Activated CD4-positive, alpha-beta T cell treated with anti-CD3 and anti-CD28 coated beads, Interleukin-2, amount 10 ng/mL, durations not matched to agents 7 days and 5 days (primary cell): ENCODE measurements at places on chromosomes 1 and 21. TPM values are rescaled to one million over a fixed set of nuclear protein-coding genes. Genes with fewer than 3 reads are reported as not detected.
A peak's percentile ranks its signal among the peaks of the same experiment; 100 is the strongest.

ADSS2 gene
- total RNA-seq: 51.7 TPM

DNA sequence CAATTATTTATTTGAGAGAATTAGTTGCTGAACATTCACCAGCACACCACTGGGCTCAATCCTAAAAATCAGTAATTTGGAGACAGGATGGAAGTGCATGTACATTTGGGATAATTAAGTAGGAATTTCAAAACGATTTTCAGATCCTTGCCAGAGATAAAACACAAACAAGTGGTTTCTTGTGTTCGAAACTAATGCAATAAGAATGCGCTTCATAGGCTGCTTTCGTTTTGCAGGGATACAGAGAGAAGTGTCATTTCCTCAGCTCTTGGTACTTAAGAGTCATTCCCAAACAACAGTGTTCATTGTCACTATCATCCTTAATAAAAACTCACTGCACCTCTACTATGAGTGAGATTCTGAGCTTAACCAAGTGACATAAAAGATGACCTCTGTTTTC lies 20.6 kb upstream of the USP24 start:
- DNase-seq: no peak

SPRR2G gene
- total RNA-seq: not detected

GRCh38 chr1:45493116-45493697 lies 2.2 kb upstream of the TESK2 start:
- peak; percentile 65 for DNase-seq

GRCh38 chr21:38384675-38385426 lies 113.4 kb downstream of the ERG start:
- no peak for DNase-seq

DNA sequence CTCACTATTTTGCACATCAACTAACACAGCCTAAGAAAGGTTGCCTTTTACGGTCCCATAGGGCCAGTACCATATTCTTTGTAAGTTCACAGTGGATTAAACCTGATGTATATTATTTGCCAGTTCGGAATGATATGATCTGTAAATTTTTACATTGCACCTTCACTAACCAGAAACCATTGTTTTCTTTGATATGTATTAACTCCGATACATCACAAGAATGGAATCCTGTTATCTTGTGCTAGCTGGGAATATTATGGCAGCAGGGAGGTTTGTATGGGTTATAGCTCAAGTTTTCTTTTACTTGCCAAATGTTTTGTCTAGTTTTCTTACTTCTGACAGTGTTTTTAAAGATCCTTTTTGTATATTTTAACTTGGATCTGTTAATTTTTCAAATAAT lies 51.4 kb upstream of the S1PR1 start:
- DNase-seq: no peak

DNA sequence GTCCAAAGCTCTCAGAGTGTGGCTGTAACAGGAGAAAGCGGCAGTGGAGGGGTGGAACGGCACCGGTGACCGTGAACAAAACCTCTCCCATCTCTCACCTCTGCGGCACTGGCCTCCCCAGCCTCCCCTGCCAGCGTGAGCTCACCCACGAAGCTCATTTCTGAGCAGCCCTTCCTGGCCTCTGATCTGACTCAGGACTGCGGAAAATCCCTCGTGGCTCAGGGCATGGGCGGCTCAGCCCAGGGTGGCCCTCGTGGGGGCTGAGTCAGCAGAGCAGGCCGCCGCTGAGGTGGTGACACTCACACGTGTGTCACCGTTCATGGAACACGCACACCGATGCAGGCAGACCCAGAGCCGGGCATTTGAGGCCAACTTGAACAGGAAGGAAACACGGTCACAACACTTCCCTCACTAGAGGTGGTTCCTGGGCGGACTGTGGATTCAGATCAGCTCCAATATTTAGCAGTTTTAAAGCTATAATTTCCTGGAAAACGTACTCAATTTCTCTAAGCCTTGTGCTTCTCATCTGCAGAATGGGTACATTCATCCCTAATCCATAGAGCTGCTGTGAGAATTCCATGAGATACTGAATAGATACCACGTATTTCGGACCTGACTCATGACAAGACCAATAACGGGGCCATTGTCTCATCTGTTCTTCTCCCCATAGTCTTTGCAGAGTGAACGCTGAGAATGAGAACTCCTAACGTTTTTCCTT lies 115.0 kb upstream of the TMPRSS2 start:
- DNase-seq: no peak

- DNase-seq: no peak
Observed at GRCh38 chr21:28523367-28523766, 469.3 kb downstream of the LTN1 start.

DNA sequence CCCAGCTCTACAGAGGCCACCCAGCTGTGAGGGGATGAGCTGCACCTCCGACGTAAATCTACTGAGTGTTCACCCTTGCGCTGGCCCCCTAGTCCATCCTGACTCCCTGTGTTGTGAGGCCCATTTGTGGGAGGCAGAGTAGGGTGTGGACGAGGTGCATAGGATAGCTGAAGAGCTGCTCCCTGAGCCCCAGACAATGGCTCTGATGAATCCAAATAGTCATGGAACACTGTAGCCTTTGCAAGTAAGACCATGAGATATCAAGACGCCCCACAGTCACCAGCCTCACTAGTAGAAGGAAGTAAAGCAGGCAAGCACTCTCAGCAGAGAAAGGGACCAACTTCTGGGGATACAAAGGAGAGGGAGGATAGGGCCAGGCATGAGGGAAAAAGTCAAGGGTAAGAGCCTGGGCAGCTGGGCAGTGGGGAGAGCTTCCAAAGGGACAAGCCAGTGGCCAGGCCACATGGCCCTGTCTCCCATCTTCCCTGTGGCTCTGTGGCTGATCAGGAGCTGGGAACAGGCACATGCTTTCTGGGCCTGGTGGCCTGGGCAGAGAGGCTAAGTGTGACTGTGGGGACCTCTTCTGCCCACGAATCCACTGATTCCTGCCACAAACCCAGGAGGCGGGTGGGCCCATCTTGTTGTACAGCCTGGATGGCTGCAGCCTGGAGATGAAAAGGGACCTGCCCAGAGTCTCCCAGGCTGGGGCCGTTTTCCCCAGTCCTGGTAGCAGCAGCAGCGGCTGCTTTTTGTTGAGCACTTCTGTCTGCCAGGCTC lies 55.5 kb upstream of the EPS8L3 start:
- DNase-seq: no peak

DNA sequence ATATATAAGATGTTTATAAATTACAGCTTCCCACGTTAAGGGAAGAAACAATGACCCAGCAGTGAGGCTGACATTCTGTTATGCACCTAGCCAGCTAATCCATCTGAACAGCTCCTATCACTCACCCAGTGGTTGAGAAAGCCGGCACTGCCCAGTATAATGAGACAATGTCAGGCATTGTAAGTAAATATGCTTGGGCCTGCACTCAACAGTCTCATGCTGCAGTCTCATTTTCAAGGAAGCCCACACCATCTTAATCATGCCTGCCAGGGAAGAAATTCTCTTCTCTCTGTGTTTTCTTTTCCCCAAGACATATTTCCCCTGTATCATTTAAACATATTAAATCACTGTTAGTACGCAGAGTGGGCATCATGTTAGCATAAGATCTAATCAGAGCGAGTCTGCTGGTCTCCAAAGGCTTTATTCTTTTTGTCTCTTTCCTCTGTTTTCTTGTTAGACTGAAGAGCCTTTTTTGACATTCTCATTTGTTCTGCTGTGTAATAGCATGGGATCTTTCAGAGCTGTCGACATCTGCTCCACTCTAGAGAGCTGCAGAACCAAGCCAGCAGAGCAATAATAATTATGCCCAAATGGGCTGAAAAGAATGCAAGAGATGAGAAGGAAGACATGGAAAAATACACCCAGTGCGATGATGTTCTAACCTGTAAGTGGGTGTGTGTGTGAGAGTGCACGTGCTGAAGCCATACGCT lies 67.6 kb upstream of the SLC22A15 start:
- DNase-seq: no peak

GRCh38 chr21:33238146-33238545 lies 8.4 kb downstream of the IFNAR2 start:
- DNase-seq: no peak

WDR64 gene
- 0.22 TPM for total RNA-seq

- DNase-seq: no peak
Observed at GRCh38 chr1:235624721-235625333, 24.8 kb downstream of the GNG4 start.

DNA sequence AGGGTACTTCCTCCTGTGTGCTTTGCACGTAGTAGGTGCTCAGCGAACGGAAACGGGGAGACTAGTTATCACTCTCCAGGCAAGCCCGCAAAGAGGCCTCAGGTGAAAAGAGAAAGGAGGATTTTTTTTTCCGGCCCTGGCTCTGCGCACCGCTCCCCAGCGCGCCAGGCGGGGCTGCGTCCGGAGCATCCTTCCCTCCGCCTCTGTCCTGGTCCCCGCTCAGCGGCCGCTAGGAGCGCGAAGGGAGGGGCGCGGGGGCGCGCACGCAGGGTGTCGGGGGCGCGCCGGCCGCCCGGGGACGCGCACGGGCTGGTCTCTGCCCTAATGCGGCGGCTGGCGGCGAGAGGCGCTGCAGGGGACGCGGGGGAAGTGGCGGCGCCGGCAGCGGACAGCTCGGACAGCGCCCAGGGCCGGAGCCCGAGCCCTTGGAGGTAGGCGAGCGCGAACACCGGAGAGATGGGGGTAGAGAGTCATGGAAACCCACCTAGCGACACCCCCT lies 42.3 kb upstream of the NFASC start:
- DNase-seq: peak; percentile 12

- no peak for DNase-seq
Observed at GRCh38 chr1:162701286-162701685, 69.0 kb downstream of the DDR2 start.

GRCh38 chr1:208844158-208844557 lies 600.0 kb upstream of the PLXNA2 start:
- DNase-seq: no peak

DNA sequence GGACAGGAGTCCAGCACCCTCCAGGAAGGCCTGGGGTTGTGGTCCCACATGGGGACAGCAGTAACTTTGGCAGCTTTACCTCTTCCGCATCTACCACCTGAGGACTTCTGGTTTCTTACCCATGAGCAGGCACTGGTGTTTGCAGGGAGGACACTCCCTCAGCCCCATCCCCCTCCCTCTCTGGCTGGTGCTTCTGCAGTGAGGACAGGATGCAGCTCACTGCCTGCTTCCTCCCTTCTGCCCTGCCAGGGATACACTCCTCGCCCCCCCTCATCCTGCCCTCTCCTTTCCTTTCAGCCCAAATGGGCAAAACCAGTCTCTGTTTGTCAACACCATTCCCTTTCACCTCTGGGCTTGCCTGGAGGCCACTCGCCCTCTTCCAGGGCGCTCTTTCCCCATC lies 62.4 kb downstream of the KIRREL1 start:
- DNase-seq: no peak
